ENCODE measurements at places on chromosomes 2 and 18. TPM values are rescaled to one million over a fixed set of nuclear protein-coding genes. Genes with fewer than 3 reads are reported as not detected.

ELOA2 gene
- not detected for polyA plus RNA-seq

- no peak for DNase-seq
Measured at GRCh38 chr18:29062921-29063320, 886.0 kb upstream of the CDH2 start.

GRCh38 chr2:169916623-169917022 is 89.4 kb downstream of the UBR3 start:
- DNase-seq = no peak

FBLN7 gene
- polyA plus RNA-seq = 0.23 TPM

DNA sequence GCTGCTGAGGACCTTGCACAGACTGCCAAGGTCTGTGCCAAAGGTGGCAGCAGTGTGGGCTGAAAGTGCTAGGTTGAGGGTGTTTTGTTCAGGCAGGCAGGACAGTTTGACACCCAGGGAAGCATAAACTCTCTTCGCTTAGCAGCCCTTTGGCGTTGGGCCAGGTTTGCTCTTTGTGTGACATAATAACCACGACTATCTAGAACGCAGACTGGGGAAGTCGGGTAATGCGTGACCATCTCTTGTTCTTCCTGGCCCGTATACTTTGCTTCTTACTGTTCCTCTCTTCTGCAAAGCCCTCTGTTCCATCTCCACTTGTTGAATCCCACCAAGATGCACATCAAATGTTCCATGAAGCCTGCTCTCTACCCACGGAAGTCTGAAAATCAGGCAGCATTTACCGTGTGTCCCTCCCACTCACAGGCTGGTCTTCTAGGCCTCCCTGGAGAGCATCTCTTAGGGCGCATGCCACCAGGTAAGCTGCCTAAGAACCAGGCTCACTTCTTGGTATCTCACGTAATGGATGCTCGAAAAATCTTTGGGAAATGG is 96.7 kb upstream of the LMAN1 start:
- no peak for DNase-seq

DNA sequence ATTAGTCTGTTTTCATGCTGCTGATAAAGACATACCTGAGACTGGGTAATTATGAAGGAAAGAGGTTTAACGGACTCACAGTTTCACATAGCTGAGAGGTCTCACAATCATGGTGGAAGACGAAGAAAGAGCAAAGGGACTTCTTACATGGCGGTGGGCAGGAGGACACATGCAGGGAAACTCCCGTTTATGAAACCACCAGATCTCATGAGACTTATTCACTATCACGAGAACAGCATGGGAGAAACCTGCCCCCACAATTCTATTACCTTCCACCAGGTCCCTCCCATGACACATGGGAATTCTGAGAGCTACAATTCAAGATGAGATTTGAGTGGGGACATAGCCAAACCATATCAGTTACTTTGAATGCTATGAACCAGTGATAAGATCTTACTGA is 44.1 kb downstream of the SCTR start:
- no peak for DNase-seq

STARD7 gene
- polyA plus RNA-seq = 520 TPM

DNA sequence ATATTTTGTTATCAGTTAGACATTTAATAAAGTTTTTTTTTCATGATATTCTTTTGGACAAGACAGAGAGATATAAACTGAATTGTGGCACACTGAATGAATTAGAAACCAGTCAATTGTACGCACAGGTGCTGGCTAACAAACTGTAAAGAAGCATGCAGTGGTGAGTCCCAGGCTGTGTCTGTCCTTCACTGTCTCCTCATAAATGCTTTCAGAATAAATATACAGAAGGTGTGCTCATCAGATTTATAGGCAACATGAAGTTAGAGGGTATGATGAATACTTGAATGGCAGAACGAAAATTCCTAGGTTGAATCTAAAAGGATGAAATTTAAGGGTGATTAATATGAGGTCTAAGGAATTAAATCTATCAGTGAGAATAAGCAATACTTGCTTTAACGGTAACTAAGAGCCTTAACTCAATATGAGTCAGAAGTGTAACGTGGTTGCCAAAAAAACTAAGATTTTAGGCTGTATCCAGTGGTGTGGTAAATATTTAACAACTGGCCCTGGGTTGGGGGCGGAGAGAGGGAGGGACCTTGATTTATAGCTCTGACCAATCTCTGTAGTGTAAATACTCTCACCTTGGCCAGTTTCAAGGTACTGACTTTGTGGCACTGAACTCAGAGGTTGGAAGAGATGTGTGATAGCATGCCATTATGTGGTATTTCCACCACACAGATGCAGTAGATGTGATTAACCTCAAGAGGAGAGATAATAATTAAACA is 41.9 kb upstream of the AAK1 start:
- DNase-seq = no peak

DNA sequence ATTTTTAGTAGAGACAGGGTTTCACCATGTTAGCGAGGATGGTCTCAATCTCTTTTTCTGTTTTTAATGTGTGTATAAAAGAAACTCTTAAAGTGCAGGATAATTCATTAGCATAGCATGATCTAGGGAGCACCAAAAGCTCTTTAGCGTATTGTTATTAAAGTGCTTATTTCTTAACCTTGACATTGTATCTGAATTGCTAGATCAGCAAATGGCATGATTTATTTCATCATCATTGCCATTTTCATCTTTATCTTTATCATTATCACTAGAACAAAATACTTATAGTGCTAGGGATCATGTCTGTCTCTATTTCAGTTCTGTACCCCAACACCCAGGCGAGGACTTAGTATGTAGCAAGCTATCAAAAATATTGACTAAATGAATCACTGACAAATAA is 393.8 kb upstream of the HNMT start:
- DNase-seq = no peak

CD8B2 gene
- polyA plus RNA-seq = not detected

CCBE1 gene
- polyA plus RNA-seq = 1.00 TPM

GRCh38 chr2:105344704-105345345 is 7.5 kb downstream of the C2orf49 start:
- no peak for DNase-seq

- no peak for DNase-seq
Measured at GRCh38 chr2:233689031-233689430, 3.7 kb upstream of the UGT1A6 start.

LINC00305 gene
- not detected for polyA plus RNA-seq

- DNase-seq = no peak
Measured at GRCh38 chr2:12704378-12704777, 12.4 kb upstream of the TRIB2 start.

DNA sequence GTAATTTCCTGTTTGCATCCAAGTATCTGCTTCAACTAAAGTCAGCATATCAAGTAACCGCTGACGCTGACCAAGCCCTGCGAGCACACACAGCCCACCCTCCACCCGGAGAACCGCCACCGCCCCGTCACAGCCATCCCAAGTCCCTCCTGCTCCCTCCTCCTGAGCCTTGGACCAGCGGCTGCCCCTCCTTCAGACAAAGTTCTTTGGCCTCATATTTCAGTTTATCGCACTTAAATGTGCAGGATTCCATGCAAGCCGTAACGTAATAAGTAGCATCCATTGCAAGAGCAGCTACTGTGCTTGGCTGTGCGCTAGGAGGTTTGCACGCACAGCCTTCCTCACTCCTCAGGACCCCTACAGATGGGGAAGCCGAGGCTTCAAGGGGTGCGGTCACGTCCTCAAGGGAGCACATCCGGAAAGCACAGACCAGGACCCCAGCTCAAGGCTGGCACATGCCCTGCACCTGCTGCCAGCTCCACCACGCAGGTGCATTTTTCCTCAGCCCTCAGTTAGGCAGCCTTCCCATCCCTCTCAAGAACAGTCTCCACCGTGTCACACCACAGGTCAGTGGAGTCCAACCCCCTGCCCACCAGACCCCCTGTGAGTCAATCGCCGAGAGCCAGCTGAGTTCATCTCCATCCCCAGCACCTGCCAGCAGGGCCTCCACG is 17.1 kb downstream of the PXDN start:
- DNase-seq = no peak

FSHR gene
- not detected for polyA plus RNA-seq

DNA sequence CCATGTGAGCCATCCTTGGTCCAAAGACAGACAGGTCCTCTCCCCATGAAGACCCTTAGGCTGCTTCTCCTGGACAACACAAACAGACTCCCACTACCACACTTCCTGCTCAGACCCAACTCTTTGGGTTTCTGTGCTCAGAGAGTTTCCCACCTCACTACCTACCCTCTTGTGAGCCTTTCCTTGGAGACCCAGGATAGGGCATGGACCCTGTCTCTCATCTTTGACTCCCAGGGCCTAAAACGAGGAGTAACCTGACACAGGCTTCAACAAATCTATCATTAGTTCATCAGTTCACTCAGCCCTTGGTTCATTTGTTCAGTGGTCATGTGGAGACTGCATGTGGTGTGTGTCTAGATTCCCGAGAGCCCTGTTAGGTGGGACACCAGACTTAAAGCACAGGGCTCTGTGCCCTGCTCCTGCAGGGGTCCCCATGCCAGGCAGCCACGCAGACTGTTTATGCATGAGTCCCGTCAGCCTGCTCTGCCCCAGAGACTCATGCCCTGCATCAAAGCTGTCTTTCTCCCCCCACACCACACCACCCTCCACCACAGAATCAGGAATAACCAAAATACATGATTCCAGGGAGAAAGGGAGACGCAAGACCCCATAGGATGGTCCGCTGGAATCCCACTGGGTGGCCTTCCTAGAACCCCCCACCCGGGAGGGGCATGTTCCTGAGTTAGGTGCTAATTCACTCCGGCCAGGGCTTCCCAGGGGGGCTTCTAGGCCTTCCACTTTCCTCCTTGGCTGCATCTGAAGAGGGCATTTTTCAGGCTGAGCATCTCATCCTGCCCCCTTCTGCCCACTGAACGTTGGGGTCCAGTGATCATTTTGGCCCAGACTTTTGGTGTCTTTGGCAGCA is 100.2 kb upstream of the TEX51 start:
- DNase-seq = no peak

NIF3L1 gene
- 43.3 TPM for polyA plus RNA-seq

DNA sequence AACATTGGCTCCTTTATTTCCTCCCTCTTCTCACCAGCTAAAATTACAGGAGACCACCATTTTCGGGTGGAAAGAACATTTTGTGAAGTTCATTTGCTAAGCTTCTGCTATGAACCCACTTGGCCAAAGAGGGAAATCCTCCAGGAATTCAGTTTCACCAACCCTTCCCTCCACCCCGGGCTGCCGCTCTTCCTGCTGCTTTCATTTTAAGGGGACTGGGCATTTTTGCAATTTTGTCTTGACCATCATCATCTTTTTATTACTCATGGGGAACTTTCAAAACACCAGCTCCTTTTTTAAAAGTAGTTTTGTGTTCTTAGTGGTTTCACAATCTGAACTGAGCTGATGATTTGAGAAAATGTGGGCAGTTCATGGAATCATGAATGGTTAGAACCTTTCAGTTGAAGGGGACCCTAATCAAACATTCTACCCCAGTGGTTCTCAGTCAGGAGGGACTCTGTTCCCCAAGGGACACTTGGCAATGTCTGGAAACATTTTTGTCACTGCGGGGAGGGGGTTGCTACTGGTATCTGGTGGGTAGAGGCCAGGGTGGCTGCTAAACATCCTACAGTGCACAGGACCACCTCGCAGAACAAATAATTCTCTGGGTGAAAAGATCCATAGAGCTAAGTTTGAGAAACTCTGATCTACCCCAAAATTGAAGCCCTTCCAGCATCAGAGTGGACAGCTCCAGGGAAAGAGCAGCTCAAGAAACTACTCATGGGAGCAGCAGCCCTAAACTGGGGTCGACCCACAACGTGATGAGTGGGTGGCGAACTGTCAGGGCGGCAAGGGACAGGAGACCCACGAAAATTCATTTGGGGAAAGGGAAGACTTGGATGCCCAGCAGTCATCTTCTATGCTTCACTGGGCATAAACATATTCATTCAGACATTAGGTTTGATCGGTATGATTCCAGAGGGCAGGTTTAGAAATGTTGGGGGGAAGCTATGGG is 92.9 kb downstream of the ACKR3 start:
- no peak for DNase-seq

- DNase-seq = no peak
Measured at GRCh38 chr18:3900327-3900726, 450.4 kb downstream of the TGIF1 start.

RAPGEF4 gene
- 1.3 TPM for polyA plus RNA-seq

DNA sequence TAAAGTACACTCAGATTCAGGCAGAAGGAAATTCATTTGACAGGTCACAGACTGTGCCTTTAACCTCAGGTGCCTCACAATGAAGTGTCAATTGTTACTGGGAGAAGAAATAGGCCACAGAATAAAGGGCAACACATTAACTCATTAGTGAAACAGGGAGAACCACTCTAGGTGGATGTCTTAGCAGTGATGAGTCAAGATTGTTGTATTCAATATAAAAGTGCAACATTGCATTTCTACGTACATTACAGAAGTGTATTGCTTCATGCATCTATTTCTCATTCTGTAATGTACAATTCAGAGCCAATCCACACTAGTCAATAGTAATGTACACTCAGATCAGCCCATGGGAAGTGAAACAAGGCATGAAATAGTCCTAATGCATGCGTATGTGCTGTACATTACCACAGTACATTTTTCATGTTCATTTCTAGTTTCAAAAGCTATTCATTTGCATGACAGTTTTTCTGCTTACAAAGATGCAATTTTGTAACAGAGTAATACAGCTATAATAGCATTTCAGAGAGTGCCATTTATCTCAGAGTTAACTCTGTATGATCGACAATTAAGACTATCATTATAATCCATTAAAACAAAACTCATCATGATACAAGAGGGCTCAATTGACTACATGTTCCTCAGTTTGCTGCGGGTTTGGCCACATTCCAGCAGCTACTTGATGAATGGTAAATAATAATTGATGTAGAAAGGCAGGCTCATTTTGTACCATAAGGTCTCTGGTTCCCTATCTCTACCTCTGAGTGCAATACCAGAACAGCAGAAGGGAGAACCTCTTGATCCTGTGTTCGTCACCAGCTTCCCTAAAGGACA is 12.2 kb upstream of the ARL5A start:
- no peak for DNase-seq

- no peak for DNase-seq
Measured at GRCh38 chr2:175742367-175742766, 259.7 kb downstream of the LNPK start.

DNA sequence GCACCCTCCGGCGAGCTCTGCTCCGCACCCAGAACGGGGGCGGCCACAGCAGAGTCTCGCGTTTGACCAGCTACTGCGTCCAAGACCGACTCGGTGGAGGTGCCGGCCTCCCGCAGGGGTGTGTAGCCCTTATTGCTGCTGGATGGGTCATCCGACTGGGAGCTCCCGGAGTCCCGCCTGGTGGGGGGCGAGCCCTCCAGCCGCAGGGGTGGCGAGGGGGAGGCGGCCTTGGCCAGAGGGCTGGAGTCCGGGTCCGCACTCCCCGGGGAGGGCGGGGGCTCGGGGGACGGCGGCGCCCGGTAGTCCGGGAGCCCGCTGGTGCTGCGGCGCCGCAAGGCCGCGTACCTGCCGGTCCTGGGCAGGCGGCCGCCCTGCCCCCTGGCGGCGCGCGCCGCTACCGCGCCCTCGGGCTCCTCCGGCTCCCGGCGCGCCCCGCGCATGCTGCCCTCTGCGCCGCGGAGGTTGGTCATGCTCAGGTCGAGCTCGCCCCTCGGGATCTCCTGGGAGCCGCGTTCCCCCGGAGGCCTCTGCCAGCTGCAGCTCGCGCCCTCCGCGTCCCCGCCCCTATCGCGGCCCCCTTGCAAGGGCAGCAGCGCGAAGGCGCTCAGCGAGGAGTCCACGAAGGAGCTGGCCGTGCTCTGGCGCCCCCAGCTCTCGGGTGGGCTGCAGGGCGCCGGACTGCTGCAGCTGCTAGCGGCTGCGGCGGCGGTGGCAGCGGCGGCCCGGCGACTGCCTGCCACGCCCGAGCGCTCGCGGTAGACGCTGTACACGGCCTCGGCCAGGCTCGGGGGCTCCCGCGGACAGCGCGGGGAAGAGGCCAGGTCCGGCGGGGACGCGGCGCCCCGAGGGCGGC is 4.8 kb downstream of the TMEM200C start:
- peak; percentile 32 for DNase-seq
